ENCODE measurements at places on chromosomes 13 and 19.
A peak's percentile ranks its signal among the peaks of the same experiment; 100 is the strongest.

GRCh38 chr13:93244141-93244917, 17.7 kb downstream of the GPC6 start:
- no peak for DNase-seq

- no peak for DNase-seq
Measured at GRCh38 chr13:82912564-82912963, 969.7 kb downstream of the SLITRK1 start.

GRCh38 chr19:20612711-20613316, 47.2 kb upstream of the ZNF737 start:
- no peak for DNase-seq

DNA sequence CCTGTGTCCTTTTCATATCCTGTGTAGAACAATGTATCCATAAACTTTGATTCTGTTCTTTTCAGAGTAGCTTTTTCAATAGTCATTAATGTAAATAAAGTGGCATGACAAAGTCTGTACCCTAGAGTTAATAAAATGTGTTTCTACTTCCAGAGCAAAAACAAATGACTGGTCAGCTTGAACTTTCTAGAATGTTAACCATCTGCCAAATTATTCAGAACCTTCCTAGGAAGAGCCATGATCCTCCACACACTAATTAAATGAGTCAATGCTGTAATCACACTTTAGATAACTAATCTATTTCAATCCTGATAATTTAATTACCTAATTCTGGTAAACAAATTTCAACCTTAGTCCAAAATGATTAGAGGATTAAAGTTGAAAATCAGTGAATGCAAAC, 73.2 kb downstream of the DIAPH3 start:
- DNase-seq = no peak

- DNase-seq = no peak
Measured at GRCh38 chr13:91482427-91482826, 84.0 kb downstream of the GPC5 start.

DNA sequence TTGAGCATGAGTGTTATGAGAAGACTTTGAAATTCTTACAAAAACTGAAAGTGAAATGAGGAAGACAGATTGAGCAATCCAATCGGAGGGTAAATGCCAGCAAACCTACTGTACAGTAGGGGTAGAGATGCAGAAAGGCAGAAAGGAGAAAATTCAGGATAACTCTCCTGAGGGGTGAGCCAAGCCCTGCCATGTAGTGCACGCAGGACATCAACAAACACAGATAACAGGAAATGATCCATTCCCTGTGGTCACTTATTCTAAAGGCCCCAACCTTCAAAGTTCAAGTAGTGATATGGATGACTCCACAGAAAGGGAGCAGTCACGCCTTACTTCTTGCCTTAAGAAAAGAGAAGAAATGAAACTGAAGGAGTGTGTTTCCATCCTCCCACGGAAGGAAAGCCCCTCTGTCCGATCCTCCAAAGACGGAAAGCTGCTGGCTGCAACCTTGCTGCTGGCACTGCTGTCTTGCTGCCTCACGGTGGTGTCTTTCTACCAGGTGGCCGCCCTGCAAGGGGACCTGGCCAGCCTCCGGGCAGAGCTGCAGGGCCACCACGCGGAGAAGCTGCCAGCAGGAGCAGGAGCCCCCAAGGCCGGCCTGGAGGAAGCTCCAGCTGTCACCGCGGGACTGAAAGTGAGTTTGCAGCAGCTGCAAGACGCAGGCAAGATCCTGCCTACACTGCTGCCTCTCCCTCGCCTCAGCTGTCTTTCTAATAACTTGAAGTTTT, at the start of gene TNFSF13B:
Gene TNFSF13B (plus strand): TSS at position 118 of the 728 bp plus-strand sequence. CDS start 178 bp downstream, at position 296.
- DNase-seq = peak; percentile 27

DNA sequence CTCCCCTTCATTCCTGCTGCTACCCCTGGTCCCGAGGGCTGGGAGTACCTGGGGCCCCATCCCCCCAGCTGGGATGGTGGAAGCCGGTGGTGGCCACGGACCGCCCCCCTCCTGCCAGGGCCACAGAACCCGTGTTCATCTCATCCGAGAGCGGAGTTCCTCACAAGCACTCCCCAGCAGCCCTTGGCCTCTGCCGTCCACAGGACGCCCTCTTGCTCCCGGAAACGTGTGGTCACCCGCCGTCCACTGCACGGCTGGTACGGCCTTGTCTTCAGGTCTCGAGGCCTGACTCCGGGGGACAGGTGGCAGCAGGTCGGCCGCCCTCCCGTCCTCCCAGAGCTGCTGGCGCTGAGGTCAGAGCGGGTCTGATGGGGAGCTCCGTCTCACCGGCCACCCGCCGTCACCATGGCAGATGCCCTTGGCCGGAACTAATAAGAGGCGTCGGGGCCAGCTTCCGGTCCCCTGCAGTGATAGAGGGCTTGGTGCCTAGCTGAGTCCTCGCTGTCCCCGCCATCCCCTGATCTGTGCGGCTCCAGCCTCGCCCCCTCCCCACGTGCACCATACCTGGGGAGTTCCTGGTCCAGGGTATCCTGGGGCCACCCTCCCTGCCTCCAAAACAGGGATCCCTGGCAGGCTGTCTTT, 16.5 kb upstream of the CSNK1G2 start:
- no peak for DNase-seq

DNA sequence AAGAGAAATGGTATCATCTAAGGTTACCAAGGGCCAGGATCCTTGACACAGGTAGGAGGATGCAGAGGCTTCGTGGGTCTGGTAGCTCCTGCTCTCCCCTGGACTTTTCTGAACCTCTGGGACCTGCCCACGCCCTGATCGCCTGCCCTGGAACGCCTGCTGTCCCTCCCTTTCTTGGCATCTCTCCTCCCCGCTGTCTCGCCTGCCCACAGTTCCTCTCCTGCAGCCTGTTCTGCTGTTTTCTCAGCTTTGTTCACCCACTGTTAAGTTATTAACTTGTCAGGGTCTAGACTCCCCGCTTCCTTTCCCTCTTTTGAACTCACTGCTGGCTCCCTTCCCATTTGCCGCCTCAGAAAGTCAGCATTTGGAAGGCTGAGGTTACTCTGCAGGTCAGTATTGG, 19.8 kb downstream of the SERP2 start:
- no peak for DNase-seq

- DNase-seq = no peak
Measured at GRCh38 chr13:112062072-112062567, 4.8 kb upstream of the SOX1 start.

DNA sequence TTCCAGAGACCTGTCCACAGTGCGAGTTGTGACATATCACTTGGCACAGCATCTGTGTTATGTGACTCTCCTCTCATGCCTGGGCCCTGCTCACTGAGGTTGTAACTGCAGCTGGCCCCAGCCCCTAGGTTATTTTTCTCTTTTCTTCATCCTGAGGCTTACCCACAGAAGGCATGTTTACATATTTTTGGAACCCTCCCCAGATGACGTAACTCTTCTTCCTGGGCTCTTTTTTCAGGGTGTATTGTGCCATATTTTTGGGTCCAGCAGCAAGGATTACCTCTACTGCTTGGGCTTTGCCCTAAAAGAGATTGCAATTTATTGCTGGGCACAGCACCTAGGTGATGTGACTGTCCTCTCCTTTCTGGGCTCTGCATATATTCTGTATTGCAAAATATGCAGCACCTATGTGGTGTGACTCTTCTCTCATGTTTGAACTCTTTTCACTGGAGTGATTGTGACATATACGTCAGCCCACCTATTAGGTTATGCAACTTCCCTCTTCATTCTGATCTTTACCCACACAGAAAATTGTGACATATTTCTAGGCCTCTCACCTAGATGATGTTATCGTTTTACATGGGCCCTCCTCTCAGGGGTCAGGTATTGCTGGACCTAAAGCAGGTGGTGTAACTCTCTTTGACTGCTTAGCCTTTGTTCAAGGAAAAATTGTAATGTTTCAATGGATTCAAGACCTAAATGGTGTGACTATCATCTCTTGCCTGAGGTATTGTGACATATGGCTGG, 64.5 kb upstream of the ZNF724 start:
- no peak for DNase-seq

DNA sequence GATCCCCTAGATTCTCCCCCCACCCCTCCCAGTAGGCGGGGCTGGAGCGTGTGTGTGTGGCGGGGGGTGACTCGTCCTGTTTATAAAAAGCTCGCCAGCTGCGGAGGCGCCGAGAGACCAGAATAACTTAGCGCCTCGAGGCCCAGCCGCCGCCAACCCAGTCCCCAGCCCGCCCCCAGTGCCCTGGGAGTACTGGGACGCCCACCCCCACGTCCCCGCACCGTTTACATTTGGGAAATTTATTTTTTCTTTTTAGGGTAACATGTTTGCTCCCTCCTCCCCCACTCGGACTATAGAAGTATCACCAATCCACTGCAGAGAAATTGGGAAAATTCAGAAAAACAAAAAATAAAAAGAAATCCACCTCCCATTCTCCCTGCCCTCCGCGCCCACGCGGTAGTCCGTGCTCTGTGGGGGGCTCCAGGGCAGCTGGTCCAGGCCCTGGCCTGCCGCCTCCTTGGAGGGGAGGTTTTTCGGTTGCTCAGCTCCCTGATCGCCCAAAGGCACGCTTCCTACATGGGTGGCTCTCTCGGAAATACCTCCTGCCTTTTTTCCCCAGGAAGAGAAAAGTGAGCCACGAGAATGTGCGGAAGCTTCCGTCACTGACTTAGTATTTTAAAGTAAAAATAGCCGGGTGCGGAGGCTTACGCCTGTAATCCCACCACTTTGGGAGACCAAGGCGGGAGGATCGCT, 1.5 kb upstream of the RAB3A start:
- DNase-seq = no peak

DNA sequence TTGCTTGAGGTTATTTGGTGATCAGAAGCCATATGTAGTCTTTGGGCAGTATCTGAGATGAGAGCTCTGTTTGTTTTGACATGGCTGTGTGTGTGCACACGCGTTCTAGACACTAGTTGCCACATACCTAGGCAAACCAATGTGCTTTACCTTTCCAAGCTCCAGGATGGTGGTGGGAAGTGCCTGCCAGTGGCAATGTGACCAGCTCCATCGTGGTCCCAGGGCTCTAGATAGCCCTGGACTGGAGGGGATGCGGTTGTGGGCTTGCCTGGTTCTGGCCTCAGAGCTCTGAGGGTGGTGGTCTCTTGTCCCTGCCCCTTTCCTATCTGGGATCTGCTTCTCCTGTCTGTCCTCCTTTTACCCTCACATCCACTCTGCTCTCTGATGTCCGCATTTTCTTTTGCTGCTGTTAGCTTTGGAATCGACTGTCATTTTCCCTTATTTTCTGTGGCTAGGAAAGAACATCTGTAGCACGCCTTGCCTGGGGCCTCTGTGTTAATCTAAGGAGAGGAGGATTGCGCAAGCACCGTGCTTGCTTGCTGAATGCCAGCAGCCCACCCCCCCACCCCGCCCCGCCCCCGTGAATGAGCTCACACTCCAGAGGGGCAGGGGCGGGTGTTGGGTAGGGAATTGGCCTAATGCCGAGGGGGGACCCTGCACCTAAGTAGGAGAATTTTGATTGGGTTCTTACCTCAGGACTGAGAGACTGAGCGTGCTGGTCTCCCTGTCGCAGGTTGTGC, 89.5 kb downstream of the ARHGEF7 start:
- no peak for DNase-seq
